ENCODE measurements at places on chromosomes 6 and 20. TPM values are rescaled to one million over a fixed set of nuclear protein-coding genes. Genes with fewer than 3 reads are reported as not detected.

GRCh38 chr6:56242346-56242745 is 5.0 kb downstream of the COL21A1 start:
- DNase-seq, result no peak

DNA sequence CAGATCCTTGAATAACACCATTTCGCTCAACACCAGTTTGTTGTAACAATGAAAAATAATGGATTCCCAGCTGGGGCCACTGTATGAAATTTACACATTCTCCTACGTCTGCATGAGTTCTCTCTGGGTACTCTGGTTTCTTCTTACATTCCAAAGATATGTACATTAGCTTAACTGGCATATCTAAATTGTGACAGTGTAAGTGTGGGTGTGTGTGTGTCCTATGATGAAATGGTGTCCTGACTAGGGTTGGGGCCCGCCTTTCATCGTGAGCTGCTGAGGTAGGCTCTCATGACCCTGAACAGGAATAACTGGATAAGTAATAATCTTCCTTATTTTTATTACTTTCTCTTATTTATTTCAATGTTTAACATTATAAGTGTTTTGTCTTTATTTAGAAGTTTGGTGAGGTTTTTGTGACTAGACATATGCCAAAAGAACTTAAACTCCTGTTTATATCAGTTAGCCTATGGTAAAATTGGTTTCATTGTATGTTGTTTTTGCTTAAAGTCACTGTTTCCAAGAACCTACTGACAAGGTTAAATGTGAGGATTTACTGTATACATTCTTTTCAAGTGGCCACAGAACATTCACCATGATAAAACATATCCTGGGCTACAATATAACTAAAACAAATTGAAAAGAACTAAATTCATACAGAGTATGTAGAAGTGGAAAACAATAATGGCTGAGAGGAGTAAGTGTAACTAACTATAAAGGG is 42.4 kb downstream of the RBL1 start:
- DNase-seq, result no peak

DNA sequence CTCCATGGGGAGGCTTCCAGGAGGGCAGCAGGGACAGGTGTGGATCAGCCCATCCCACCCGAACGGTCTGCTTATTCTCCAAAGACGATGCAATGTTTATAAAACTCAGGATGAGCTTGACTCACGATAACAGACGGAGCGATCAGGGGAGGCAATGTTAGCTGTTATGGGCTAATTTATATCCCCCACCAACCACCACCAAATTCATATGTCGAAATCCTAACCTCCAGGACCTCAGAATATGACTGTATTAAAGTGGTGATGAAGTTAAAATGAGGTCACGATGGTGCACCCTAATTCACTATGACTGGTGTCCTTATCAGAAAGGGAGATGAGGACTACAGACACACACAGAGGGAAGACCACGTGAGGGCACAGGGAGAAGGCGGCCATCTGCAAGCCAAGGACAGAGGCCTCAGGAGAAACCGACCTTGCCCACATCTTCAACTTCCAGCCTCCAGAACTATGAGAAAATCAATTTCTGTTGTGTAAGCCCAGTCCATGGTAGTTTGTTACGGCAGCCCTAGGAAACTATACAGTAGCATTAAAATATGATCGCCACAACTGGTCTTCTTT is 7.0 kb downstream of the ADTRP start:
- no peak for DNase-seq

- DNase-seq, result no peak
Measured at GRCh38 chr6:44228836-44229235, 5.4 kb downstream of the SLC29A1 start.

The RUNX2 gene
- total RNA-seq, result 0.39 TPM

All from MG63 (cell line).